ENCODE measurements at places on chromosomes 6 and 20.

- DNase-seq = no peak
Observed at GRCh38 chr6:2029130-2029794, 216.1 kb downstream of the GMDS start.

DNA sequence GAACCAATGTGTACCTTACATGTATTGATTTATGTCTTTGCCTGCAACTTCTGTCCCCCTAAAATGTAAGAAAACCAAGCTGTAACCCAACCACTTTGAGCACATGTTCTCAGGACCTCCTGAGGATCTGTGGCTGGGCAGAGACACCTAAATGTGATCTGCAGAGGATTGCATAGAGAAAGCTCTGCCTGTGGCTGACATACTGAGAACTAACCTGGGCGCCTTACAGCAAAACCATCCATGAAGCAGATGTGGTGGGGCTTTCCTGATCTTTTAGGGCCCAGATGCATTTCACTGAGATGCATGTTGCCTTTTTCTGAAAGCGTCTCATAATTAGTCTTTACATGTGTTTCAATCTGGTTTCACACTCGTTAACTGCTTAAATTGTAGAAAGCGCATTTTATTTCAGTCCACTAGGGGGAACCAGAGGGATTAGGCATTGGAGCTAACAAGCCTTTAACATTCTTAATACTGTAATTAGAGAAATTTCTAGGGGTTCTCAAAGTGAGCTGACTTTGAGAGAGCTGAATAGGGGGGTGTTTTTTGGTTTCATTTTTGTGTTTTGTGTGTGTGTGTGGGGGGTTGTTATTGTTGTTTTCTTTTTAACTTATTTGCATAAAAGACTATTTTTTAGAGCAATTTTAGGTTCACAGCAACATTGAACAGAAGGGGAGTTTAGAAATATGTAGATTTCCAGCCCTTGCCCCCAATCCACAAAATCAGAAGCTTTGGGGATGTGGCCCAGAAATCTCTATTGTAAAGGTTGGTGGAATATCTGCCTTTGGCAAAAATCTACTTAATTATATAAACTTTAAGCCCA lies 50.9 kb upstream of the FAM184A start:
- DNase-seq = peak; percentile 86

DNA sequence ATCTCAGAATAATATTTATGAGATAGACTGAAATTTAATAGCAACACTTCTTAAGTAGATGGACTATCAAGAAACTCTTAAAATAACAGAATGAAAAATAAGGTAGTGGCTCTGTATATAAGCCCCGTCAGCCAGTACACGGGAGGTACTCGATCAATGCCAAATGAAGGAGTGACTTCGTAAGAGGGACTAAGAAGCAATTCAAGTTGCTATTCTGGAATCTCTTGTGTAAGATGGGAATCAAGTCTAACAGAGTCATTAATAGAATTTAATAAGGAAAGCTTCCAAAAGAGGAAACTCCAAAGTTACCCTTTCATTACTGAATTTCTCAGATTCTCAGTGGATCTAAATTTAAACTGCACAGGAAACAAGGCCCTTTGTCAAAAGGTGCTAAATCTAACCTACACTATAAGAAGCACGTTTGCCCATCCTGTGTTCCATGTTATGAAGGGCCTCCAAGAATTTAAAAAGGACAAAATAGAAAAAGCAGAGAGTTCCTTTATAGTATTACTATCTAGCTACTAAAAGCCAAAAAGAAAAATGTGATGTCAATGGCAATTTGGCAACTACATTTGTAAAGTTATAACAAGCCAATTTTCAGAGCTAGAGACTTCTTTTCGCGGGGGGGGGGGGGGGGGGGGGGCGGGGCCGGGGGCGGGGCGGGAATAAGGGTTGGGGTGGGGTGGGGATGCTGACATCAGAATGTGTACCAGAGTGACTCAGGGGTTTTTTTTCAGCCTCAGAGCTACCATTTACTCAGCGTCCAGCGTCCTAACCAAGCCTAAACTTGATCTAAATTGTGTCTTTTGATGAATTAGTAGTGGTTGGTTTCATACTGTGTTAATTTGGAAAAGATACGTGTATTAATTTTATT lies 200.6 kb downstream of the GMPR start:
- no peak for DNase-seq

- DNase-seq = no peak
Observed at GRCh38 chr6:84280639-84281038, 53.2 kb upstream of the CEP162 start.

DNA sequence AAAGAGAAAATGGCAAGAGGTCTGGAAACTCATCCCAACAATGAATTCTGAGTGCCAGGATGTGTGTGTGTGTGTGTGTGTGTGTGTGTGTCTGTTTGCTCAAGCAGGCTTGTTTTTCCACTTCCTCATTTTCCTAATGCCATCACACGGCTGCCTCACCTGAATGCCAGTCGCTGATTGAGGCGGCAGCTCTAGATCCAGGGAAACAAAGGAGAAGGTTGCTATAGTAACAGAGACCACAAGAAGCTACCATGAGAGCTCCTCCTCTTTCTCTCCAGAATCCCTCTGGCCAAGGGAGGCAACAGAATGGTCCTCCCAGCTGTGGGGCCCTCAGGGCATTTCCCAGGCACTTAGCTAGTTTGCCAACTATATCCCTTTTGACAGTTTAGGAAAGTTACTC lies 241.1 kb upstream of the TSHZ2 start:
- no peak for DNase-seq

DNA sequence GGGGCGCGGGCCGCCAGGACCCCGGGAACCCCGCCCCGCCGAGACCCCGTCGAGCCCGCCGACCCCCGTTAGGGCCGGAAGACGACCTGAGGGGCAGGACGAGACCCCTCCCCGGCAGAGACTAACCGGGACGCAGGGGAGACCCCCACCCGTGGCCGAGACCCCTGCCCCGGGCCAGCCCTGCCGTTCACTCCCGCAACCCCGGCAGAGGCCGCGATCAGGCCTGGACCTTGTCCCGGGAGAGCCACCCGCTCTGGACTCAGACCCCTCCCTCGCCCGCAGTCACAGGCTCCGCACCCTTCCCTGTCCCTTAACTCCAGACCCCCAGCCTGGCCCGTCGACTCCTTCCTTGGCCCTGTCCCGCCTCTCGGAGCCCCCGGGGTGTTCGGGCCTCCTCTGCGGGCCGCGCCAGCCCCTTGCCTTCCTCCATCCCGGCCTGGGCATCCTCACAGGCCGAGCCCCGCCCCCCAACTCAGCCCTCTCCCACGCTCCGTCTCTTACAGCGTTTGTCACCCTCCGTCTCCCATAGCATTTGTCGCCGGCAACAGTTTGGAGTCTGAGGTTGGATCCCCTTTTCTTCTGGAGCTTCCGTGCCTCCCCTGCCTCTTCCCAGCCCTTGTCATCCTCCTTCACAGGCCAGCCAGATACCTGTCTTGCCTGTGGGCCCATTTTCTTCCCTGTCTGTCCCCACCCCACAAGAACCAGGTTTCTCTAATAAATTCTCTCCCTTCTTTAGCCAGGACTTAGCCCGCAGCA lies 569 bp downstream of the TCEA2 start:
- DNase-seq = no peak

GRCh38 chr6:126650931-126651330 lies 311.0 kb downstream of the CENPW start:
- DNase-seq = no peak

- DNase-seq = no peak
Observed at GRCh38 chr6:136826216-136826615, 3.8 kb downstream of the PEX7 start.

DNA sequence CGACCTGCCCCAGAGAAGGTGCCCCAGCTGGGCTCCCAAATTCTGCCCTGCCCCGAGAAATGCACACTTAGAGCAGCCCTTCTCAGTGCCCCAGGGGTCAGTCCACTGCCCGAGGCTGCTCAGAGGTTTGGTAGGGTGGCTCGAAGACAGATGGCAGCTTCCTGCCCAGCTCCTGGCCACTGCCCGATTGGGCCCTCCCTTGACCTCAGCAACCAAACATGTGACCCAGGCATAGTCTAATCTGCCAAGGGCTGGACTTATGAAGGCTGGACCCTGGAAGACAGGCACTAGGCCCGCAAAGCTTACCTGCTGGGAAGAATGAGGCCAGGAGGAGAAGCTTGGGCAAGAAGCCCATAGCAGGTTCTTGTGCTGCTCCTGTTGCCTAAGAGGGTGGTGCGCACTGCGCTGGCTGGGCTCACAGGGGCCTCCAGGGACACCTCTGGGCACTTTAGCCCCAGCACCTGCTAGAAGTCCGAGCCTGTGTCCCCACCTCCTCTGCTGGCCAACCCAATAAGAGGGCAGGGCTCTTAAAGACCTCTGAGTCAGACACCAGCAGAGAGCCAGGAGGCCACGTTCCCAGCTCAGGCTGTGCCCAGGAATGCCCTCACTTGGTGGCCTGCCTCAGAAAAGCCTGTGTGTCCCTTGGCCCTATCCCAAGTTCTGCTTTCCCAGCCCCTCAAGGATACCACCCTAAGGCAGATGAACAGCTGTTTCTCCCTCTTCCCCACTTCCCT lies 5.5 kb downstream of the SIGLEC1 start:
- DNase-seq = no peak

Data from NAMALWA (cell line).